Skin of body (tissue), 3 donors: ENCODE measurements at places on chromosomes 7 and 10. TPM values are rescaled to one million over a fixed set of nuclear protein-coding genes. Genes with fewer than 3 reads are reported as not detected.
A peak's percentile ranks its signal among the peaks of the same experiment; 100 is the strongest.

GRCh38 chr7:126157391-126157790 is 1095.3 kb downstream of the GRM8 start:
- DNase-seq: peak; percentile 7

DNA sequence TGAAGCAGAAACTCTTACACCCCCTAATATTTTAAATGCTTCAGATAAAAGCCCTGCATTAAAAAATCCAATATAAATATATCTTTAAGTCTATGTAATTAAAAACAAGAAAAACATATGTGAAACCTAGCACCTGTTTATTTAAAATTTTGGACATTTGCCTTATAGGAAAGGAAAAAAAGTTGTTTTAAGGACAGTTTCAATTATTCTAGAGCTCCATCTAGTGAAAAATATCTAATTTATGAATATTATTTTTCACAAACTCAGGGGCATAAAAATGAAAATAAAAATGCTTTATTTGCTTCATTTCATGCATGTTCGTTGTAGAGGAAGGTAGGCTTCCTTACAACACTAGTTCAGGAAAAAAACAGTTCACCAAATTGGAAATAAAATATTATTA is 26.1 kb downstream of the ENKUR start:
- no peak for DNase-seq

The PRRT4 gene
- total RNA-seq: 4.1 TPM

GRCh38 chr10:48968036-48968435 is 28.4 kb upstream of the LRRC18 start:
- no peak for DNase-seq

The SDK1 gene
- total RNA-seq: 7.5 TPM

The MMRN2 gene
- total RNA-seq: 20.4 TPM

DNA sequence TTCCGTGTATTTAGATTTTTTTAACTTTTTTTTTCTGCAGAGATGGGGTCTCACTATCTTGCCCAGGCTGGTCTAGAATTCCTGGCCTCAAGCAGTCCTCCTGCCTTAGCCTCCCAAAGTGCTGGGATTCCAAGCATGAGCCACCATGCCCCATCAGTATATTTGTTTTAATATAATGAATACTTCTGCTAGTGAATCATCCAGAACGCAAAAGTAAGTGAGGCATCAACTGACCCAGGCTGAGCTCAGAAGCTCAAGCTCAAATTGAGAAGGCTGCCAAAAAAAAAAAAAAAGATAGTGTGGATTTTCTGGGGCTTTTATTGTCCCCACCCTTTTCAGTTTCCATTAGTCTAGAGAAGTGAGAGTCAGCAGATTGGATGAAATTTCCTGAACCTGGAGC is 39.0 kb upstream of the TECTB start:
- no peak for DNase-seq

The ANKRD2 gene
- total RNA-seq: 6.4 TPM

DNA sequence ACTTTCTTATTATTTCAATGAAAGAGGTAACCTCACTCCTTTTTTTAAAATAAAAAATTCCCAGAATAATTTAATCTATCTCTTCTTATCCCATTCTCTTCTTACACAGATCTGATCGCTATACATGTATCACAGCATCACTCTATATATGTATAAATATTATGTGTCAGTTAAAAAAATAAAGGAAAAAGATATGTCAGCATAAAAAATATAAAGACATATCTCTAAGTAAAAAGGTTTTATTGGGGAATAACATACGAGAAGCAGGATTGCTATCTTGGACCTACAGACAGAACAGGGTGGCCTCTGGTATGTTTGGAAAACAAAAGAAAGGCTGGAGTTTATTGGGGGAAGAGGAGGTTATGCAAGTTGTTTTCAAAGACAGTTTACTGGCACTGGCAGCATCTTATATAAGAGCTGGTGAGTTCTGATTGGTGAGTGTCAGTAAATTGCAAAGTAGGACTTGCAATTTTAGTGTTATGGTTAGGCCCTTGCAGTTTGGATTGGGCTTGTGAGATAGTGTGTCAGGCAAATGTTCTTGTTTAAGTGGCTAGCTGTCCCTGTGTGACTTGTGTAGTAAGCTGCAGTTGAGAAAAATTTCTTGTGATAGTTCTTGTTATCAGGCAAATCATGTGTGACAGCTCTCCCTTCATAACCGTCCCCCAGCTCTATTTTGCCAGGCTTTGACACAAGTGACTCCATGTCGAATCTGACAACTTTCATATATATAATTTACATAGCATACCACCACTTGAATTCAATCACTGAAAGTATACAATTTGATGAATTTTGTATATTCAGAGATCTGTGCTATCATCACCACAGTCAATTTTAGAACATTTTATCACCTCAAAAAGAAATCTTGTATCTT is 118.2 kb downstream of the HBP1 start:
- no peak for DNase-seq

DNA sequence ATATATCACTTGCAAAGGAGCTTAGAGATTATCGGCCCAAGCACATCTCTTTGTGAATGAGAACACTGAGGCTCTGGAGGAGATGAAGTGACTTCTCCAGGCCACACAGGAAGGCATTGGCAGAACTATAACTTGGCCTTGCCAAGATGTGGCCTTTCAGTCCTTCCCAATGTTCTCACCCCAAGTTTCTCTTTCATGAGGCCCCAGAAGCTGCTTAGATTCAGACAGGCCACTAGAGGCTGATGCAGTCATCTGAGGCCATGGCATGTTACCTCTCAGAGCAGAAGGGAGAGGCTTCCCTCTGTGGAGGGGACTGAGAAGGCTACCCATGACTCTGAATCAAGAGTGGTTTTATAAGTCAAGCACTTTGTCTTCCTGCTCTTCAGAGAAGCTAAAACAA is 1003.7 kb downstream of the LRMDA start:
- DNase-seq: no peak

The PTN gene
- total RNA-seq: 20.8 TPM

DNA sequence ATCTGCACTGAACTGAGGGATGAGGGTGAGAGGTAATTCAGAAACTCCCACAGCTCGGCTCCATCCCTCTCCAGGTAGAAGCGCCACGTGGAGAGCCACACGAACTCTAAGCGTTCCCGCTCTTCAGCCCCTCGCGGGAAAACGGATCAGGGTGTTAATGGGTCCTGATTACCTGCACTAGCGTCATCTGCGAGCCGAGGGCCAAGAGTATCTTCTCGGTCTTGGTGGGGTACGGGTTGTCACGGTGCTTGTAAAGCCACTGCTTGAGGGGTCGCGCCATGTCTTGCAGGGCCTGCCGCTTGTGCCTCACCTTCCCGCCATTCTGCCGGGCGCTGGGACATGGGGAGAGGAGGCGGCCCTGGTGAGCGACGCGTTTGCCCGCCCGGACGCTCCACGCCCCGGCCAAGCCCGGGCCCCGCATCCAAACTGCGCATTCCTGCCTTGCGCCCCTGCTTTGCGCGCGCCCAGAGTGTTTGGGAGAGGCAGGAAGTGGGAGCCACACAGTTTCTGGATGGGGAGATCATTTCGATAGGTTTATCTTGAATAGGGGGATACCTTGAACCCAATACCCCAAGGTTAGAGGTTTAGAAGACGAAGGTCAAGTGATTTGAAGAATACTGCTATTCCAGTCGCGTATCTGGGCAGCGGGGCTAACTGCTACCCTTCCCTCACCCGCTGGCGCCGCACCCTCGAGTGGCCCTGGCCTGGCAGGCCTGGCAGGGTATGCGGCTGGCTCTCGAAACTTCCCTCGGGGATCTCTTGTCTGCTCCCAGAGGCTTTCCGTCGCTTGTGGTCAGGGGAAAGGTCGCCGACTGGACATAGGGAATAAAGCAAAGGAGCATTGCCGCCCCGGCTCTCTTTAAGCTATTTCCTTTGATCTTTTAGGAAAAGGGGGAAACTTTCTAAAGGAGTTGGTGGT is 4.2 kb downstream of the MKX start:
- DNase-seq: no peak

The LRIT1 gene
- total RNA-seq: not detected

DNA sequence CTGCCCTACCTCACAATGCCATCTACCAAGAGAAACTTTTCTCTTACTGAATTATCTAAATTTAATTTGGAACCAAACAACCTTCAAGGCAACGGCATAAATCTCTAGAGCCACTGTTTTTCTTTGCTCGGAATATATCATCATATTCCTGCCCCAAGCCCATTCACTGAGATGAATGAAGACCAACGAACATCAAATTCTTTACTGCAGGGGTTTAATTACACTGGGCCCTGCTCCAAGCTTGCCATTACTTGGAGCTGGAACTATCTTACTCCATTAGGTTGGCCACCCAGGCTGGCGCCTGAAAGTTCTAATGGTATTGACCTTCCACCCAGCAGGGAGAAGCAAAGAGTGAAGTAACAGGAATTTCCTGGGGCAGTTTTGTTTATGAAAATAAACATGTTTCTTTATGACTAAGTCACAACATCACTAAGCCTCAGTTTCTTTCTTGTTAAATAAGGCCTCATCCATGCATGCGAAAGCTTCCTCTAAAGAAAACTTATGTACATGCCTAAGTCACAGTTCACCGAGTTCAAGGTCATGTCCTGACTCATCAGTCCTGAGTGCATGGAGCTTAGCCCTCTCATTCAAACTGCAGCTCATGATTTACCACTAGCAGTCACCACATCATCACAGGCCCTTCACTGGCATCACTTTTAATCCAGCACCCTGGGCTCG is 42.1 kb upstream of the ANAPC16 start:
- no peak for DNase-seq

DNA sequence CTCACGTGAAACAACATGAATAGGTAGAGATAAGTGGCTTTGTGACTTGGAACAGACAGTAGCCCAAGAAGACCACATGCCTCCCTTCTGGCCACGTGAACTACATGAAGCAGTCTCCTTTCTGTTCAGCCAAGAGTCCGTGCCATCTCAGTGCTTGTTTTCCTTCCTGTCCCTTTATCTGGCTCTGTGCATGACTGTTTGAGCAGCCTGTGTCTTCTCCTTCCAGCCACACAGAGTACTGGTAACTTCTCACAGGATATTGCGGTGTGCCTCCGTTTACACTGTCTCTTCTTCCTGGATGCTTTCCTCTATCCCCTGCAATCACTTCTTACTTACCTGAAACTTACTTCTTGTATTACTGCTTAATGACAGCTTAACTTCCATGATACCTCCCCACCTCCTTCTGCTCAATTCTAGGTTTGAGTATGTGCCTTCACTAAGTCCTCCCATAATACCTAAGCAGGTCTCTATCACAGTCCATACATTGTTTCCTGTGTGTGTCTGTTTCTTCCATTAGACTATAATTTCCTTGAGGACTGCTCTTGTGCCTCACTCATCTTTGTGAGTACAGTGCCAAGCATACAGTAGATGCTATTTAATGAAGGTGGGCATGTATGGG is 748.7 kb downstream of the AUTS2 start:
- DNase-seq: no peak

GRCh38 chr10:78873413-78873812 is 195.4 kb upstream of the ZMIZ1 start:
- no peak for DNase-seq

The GJD4 gene
- not detected for total RNA-seq

The ANKRD26 gene
- 17.6 TPM for total RNA-seq

- DNase-seq: no peak
Observed at GRCh38 chr10:13924040-13924725, 337.4 kb downstream of the PRPF18 start.
